ENCODE measurements at places on chromosomes 4 and X.

GRCh38 chr4:107619731-107620130 is 100.3 kb downstream of the PAPSS1 start:
- DNase-seq = no peak

DNA sequence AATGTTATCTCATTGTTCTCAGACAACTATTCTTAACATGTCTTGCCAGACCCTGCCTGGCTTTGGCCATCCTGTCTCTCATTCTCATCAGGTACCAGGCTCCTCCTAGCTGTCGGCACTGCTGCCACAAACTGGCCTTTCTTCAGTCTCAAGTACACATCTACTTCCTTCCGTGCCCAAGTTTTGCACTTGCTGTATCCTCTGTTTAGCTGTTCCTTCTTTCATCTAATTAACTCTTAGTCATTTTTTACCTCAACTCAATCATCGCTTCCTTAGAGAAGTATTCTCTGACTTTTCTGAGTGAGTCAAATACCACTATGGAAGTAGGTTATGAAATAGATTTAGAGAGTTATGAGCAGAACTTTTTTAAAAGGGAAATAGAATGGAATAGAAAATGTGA is 19.7 kb downstream of the CXCL3 start:
- no peak for DNase-seq

DNA sequence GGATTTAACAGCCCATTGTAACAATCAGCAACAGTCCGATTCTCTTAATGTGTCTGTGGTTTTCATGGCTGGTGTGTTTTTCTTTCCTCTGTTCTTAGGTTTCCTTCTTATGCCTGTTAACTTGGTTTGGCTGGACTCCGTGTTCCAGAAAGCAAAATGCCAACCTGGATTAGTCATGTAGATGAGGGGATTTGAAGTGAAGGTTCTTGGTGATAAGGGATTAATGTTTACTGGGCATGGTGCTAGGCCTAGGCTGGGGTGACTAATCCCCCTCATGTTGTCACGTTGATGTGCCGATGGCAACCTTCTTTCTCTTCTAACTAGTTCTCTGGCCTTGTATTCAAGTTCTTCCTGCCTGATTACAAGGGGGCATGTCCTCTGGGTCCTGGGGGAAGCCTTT is 85.9 kb downstream of the REPS2 start:
- DNase-seq = no peak

- no peak for DNase-seq
Observed at GRCh38 chrX:29422034-29422433, 793.3 kb upstream of the MAGEB2 start.

DNA sequence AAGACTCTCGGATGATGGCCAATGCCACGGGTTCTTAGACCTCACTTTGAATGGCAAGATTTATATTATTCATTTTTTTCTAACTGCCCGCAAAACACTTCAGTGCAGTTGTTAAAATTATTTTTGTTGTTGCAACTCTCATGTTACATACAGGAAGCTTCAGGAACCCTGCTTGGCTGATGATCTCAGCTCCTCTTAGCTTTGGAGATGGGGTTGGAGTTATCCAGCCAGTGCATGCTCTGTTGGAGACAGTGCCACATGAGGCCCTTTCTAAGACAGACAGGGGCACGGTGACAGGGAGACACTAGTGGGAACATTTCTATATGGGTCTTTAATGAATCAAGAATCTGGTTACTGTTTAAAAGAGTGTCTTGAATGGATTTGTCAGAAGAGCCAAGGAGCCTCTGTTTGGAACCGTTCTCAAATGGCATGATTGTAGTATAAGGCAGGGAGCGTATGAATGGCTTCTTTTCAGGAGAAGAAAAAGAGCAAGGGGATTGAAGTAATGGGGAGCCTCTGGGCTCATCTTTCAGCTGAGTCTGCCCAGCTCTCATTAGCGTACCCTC is 61.9 kb upstream of the ENPP6 start:
- no peak for DNase-seq

GRCh38 chr4:37994569-37994968 is 34.4 kb downstream of the PTTG2 start:
- DNase-seq = no peak

DNA sequence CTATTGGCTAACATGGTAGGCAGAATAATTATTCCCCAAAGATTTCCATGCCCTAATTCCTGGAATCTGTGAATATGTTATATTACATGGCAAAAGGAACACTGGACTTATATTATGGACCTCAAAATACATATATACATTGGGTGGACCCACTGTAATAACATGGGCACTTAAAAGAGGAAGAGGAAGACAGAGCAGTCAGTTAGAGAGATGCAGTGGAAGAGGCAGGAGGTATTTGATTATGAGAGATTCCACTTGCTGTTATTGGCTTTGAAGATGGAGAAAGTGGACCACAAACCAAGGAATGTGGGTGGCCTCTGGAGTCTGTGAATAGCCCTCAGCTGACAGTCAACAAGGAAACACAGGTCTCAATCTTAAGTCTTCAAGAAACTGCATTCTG is 14.0 kb upstream of the ART3 start:
- no peak for DNase-seq

DNA sequence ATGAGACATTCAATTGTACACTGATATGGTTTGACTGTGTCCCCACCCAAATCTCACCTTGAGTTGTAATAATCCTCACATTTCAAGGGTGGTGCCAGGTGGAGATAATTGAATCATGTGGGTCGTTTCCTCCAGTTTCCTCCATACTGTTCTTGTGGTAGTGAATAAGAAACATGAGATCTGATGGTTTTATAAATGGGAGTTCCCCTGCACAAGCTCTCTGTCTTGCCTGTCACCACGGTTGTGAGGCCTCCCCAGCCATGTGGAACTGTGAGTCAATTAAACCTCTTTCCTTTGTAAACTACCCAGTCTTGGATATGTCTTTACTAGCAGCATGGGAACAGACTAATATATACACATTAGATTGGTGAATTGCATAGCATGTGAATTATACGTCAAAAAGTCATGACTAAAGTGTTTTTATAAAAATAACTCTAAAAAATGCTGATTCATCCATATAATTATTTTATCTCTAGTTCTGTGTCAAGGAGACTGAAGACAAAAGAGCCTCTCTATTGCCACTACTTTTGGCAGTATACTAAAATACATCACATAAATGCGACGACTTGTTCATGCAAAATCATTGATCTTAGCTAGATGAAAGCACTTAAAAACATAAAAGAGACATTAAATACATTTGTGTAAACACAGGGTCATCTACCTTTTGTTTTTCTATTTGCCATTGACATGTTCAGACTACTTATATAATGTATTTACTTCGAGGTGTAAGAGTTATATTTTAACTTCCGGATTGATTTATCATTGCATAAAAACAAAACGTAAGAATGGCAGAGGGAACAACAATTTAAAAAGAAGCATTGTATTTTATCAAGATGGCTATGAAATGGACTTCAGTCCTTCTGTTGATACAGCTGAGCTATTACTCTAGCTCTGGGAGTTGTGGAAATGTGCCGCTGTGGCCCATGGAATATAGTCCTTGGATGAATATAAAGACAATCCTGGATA is 50.1 kb downstream of the YTHDC1 start:
- no peak for DNase-seq

DNA sequence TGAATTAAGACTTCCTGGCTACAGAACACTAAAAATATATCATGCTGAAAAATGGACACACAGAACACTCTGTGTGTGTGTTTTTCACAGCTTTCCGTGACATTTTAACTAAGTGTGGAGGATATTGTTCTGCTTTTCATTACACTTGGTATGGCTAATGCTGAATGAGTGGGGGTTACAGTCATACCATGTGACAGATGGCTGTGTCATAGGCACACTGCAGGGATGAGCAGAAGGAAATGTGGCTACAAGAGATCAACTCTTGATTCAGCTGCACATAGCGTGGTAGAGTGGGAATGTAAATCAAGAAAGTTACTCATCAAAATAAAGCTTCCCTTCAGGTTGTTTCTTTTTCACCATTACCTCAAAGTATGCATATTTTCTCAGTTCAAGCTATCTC is 669.8 kb downstream of the IQCM start:
- DNase-seq = no peak

DNA sequence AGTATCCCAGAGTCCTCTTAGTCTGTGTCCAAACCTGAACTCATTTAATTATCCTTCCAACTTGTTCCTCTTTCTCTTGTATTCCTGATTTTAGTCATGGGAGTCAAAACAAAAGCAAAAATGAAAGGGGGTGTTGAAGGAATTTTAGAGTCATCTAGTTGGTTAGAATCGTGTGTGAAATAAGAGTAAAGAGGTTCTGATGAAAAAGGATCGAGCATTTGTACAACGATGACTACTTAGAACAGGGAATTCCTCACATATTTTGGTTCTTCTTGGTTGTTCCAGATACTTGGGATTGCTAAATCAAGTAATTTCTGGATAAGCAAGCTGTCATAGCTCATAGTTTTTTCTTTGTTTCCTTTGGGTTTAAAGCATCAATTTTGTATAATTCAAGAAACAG is 194.4 kb downstream of the BCOR start:
- DNase-seq = no peak

DNA sequence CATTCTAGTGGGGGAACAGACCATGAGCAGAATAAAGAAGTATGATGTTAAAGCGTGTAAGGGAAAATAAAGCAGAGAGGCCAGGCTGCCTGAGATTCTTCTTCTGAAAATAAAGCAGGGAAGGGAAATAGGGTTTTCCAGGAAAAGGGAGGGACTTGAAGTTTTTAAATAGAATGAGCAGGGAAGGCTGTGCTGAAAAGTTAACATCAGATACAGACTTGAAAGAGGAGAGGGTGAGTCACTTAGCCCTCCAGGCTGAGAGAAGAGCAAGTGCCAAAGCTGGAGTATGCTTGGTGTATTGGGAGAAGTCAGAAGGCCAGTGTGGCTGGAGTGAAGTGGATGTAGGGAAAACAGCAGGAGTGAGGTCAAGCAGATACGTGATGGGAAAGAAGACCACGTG is 10.0 kb upstream of the PLK4 start:
- DNase-seq = no peak

DNA sequence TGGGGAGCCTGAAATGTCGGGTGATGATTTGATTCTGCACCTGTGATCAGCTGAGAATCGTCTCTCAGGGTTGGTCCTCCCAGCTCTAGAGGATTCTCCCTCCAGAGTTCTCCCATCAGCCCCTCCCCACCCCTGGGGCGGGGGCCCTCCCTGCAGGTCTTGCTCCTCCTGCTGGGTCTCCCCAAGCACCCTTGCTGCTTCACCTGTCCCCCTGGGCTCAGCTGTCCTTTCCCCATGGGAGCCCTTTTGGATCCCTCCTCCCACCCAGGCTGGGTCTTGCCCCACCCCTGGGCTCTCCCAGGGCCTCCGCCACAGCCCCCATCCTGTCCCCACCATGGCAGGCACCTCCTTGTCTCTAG is 22.2 kb downstream of the PSAPL1 start:
- no peak for DNase-seq

- no peak for DNase-seq
Observed at GRCh38 chr4:147591106-147591505, 26.1 kb upstream of the TMEM184C start.

- no peak for DNase-seq
Observed at GRCh38 chr4:39641451-39641850, 2.8 kb upstream of the SMIM14 start.

- no peak for DNase-seq
Observed at GRCh38 chr4:58357947-58358346, 1247.8 kb upstream of the IGFBP7 start.

DNA sequence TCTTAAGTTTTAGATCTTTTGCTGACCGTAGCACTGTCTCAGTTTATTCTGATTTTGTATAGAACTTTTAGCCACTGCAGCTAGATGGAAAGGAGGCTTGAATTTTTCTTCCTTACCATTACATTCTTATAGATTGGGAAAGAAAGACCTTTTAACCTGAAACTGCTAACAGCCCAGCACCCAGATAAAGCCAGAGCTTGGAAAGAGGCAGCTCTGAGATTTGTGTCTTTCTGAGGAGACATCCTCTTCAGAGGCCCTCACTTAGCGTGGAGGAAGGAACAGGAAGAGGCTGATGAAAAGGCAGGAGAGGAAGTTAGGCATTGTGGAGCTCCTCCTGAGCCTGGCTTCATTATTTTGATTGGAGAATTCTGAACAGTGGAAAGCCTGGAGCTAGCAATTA is 35.1 kb downstream of the ATG4A start:
- DNase-seq = no peak

DNA sequence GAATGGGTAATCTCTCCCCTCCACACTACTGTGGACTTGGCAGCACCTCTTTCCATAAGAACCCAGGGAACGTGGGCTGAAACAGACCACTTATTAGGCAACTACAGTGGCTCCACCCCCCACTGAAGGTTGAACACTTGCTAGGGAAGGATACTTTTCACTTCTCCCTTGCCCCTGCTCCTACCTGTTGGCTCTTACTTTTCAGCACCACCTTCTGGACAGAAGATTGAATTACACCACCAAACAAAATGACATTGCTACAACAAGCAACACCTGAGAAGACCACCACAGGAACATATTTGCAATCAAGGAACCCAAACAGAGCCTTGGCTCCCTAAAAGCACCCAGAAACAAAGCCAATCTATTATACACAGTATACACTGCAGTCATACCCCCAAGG is 132.1 kb upstream of the CXCL13 start:
- no peak for DNase-seq

- DNase-seq = no peak
Observed at GRCh38 chr4:1305781-1306455, 16.2 kb downstream of the MAEA start.

All from stimulated activated CD8-positive, alpha-beta memory T cell treated with anti-CD3 and anti-CD28 coated beads, Interleukin-4, amount 100 ng/mL, for 1 hour (primary cell).